ENCODE measurements at places on chromosomes 11 and 22.

GRCh38 chr11:14554959-14555358 is 34.8 kb upstream of the PSMA1 start:
- no peak for DNase-seq

DNA sequence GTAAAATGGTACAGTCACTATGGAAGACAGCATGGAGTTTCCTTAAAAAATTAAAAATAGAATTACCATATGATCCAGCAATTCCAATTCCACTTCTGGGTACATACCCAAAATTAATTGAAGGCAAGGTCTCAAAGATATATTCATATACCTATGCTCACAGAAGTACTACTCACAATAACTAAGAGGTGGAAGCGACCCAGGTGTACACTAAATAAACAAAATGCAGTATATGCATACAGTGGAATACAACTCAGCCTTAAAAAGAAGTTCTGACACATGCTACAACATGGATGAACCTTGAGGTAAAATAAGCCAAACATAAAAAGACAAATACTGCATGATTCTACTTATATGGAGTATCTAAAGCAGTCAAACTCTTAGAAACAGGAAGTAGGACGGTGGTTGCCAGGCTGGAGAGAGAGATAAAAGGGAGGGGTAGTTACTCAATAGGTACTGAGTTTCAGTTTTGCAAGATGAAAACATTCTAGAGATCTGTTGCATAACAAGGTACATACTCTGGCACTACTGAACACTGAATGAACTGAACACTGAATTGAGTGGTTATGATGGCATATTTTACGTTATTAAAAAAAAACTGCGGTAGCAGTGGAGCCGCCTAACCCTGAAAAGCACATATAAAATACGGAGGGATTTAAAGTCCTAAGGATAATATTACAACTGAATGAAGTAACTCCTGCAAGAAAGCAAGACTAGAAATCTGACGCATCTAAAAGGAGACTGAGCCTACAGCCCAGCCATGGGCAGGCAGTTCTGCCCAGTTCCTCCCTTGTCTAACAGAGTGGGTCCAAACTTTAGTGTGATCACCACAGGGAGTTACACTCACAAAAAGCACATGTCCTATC is 12.8 kb downstream of the DGCR2 start:
- DNase-seq = no peak

GRCh38 chr11:1532606-1533341 is 39.3 kb downstream of the DUSP8 start:
- no peak for DNase-seq

DNA sequence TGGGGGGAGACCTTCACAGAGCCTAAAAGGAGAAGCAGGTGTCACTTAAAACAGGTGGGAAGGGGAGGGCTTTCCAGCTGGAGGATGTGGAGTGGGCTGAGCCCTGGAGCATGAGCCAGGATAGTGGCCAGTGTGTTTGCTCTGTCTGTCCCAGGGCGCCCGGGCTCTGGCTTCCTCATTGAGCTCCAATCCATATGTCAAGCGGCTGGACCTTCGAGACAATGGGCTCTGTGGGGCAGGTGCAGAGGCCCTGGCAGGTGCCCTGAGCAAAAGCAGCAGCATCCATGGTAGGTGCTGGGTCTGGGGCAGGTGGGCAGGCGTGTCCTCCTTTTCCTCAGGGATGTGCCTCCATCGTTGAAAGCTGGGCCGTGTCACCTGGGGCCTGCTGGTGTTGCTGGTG is 2.0 kb downstream of the LRRC74B start:
- no peak for DNase-seq

DNA sequence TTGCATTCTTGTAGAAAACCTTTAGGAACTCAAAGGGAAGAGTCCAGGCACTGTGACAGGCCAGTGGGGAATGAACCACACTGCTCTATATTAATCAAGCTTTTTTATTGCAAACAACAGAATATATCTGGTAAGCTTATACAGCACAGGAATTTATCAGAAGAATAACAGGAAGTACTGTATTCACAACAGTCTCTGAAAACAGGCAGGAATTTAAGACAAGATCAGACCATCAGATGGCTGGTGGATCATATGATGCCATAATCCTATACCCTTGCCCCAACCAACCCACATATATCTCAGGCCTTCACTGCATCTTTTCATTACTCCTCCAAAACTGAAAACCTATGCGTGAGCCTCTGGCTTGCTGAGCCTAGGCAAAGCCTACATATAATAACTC is 1.0 kb upstream of the HTATIP2 start:
- DNase-seq = no peak

DNA sequence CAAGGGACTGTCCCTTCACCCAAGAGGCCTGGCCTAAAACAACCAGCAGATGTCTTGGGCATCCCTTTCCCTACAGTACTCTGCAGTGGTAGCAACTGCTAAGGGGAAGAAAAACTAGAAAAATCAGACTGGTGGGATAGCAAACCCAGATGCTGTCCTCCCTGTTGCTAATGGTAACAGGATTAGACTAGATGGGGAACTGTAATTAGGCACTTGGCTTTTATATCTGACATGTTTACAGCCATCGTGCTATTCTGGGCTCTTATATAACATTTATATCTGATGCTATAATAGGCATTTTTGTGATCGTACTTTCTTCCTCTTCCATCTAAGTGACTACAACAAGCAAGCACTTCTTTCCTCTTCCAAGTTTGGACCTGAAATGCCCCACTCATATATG is 316.7 kb downstream of the DLG2 start:
- DNase-seq = no peak

GRCh38 chr11:59944720-59945119 is 6.5 kb downstream of the OOSP1 start:
- no peak for DNase-seq

GRCh38 chr22:26894766-26895485 is 237.5 kb downstream of the MIAT start:
- peak; percentile 86 for DNase-seq

- peak; percentile 16 for DNase-seq
These were observed 94.8 kb upstream of the TBCEL start for GRCh38 chr11:120929090-120929489.

GRCh38 chr11:43489869-43490465 is 131.2 kb downstream of the TTC17 start:
- DNase-seq = no peak

DNA sequence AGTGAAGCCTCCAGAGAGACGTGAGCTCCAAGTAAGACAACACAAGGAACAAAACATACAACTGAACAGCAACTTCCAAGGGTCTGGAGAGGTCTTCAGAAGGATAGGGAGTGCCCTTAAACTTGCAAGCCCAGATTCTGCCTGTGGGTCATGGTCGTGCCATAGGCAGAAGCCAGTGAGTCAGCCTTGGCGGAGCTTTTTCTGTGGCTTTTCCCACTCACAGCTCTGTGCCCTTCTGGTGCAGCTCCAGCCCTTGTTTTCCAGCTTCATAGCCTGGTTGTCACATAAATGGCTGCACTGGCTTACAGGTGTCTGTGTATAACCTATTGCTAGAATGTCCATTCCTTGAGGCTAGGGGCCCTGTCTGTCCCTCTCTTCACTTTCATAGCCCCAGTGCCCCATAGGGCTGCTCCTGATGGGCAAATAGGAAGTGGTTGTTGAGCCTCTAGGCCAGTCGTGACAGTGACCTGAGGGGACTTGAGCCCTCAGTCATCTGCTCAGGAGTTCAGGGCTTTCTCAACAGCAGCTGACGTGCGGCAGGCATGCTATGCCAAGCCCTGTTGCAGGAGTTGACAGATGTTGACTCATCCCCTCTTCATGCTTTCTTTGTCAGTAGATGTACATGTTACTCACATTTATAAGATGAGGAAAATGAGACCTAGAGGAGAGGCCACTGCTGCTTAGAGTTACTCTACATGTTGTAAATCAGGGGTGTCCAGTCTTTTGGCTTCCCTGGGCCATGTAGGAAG is 7.4 kb downstream of the MED15 start:
- DNase-seq = no peak

- no peak for DNase-seq
These were observed 412.3 kb downstream of the BRD1 start for GRCh38 chr22:49415151-49415951.

GRCh38 chr11:28269586-28269985 is 161.4 kb downstream of the METTL15 start:
- no peak for DNase-seq

DNA sequence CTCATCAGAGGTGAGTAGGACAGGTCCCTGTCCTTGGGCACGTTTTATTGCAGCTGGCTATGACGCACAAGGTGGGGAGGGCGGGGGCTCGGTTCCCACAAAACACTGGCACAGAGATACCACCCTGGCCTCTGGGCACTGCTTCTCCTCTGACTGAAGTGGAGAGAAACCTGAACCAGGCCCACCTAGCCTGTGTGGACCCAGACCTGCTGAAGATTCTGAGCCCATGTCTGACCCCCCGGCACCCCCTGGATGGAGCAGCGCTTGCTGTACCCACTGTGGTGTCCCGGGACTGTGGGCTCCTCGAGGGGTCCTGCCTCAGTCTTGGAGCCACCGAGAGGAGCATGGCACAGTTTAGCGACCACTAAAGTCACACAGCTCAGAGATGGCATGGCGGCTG is 72.6 kb downstream of the PARVB start:
- no peak for DNase-seq

Data from kidney epithelial cell (primary cell).